ENCODE measurements at places on chromosomes 13 and 19.

GRCh38 chr13:58306062-58306461, 674.5 kb downstream of the PCDH17 start:
- no peak for DNase-seq

DNA sequence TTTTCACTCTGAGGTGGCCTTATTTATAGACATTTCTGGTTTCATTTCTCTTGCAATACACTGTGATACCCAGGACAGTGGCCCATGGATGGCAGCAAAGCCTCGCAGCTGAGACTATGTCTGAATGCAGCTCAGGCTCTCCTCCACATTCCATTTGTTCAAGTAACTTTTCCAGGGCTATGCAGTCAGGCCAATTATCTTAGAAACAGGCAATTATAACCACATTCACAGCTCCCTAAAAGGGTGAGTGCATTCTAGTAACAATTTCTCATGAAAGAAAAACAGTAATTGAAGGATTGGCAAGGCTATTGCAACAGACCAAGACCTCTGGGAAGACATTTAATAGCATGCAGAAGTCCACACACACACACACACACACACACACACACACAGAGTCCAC, 264.0 kb downstream of the TBC1D4 start:
- DNase-seq: no peak

DNA sequence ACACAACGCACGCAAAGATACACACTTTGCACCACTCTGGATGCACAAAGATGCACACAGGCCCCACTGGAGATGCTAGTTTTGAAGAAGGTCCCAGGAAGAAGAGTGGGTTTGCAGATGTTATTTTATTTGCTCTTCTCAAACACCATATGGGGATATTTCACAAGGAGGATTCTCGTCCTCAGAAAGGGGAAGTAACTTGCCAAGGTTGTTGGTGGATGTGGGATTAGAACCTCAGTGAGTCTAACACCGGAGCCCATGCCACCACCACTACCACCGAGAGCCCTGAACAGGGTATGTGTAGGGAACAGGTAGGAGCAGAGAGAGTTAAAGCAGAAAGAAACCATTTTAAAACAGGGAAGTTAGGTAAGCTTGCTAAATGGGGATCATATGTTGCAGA, 9.6 kb upstream of the CEACAM6 start:
- no peak for DNase-seq

DNA sequence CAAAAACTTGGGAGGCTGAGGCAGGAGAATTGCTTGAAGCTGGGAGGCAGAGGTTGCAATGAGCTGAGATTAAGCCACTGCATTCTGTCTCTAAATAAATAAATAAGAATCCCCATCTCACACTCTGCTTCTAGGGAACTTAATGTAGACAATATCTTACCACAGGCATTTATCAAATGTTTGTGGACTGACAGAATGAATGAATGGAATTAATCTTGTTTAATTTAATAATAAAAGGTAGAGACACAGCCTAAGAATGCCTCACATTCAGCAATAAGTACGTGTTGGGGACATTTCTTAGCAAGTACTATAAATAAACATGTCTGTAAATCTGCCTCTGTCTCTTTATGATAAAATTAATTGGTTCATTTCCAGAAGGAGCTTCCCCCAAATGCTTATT, 36.2 kb upstream of the RBM26 start:
- DNase-seq: no peak

- peak; percentile 74 for DNase-seq
Measured at GRCh38 chr19:12802267-12803106, 618 bp downstream of the THSD8 start.

DNA sequence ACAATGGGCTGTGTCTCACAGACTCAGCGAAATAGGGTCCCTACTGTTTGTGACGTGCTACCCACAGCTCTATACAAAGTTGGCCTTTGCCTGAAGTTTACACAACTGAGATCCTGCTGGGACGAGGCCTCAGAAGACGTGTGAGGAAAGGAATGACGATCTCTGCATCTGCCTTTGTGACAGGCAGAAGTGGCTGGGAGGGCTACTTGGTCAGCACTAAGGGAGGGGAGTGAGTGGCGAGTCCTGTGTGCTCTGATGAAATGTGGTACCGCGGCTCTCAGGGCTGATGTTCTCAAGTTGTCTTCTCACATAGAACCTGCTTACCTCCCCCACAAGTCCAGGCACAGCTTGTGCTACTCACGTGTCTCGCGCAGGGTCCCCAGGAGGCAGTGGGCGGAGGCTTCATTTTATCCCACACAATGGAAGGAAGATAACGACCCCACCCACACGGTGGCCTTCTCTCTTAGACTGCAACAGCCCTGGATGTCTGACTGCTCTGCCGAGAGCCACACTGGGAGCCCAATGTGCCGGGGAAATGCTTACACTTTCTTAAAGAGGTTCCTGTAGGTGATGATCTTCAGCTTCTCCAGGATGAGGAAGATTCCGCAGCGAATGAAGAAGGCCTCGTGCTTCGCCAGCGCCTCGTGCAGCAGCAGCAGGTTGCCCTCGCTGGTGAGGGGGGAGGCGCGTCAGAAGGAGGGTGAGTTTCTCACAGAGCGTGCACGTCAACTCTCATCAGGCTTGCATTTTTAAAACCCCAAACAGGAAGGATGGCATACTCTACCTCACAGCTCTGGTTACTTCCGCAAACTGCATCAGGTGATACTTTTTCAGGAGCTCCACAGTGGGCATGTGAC, 21.2 kb downstream of the PROZ start:
- no peak for DNase-seq

- no peak for DNase-seq
Measured at GRCh38 chr13:49292742-49293486, 45.2 kb downstream of the CDADC1 start.

Measured in suprapubic skin (tissue), 4 donors.